T-helper 17 cell (primary cell): ENCODE measurements at places on chromosomes 12 and 14.
A peak's percentile ranks its signal among the peaks of the same experiment; 100 is the strongest.

- no peak for DNase-seq
These were observed 128.4 kb downstream of the METTL25 start for GRCh38 chr12:82486524-82487235.

DNA sequence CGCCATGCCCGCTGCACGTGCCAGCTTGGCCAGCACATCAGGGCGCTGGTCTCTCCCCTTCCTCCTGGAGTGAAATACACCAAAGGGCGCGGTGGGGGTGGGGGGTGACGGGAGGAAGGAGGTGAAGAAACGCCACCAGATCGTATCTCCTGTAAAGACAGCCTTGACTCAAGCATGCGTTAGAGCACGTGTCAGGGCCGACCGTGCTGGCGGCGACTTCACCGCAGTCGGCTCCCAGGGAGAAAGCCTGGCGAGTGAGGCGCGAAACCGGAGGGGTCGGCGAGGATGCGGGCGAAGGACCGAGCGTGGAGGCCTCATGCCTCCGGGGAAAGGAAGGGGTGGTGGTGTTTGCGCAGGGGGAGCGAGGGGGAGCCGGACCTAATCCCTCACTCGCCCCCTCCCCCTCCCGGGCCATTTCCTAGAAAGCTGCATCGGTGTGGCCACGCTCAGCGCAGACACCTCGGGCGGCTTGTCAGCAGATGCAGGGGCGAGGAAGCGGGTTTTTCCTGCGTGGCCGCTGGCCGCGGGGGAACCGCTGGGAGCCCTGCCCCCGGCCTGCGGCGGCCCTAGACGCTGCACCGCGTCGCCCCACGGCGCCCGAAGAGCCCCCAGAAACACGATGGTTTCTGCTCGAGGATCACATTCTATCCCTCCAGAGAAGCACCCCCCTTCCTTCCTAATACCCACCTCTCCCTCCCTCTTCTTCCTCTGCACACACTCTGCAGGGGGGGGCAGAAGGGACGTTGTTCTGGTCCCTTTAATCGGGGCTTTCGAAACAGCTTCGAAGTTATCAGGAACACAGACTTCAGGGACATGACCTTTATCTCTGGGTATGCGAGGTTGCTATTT lies 914 bp upstream of the CCND2 start:
- peak; percentile 57 for DNase-seq

DNA sequence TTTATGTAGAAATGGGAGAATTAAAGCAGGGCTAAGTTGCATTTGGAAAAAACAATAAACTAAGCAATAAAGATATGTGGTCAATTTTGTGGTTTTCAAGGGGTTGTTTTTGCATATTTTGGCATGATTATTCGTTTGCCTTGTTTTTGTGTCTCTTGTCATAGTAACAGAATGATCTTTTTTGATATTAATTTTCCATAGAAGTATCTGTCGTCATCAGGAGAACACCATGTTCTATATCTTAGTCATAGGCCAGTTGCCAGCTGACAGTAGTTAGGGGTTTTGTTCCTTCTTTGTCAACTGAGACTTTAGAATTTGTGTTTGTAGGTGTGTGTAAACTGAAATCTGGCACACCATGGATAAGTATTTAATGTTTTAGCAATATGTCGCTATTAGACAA lies 1354.8 kb downstream of the LRFN5 start:
- no peak for DNase-seq

DNA sequence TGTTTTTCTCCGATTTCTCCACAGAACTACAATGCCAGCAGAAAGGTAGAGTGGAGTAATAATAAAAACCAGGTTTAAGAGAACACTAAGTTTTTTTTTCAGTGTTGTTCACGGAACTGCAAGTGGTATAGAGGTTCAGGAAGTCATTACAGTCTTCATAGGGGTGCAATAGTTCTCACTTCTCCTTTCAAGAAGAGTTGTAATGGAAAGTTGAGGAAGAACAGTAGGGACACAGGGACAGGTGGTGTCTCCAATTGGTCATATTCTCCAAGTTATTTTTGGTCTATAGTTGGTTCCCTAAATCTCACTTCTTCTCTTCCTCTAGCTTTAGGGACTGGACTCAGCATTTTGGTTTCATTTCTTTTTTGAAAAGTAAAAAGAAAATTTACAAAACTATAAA lies 894.0 kb downstream of the NRXN3 start:
- no peak for DNase-seq

GRCh38 chr12:33825986-33826602 lies 196.2 kb upstream of the ALG10 start:
- DNase-seq, result no peak

GRCh38 chr12:51262758-51263177 lies 7.4 kb downstream of the SMAGP start:
- DNase-seq, result peak; percentile 14

DNA sequence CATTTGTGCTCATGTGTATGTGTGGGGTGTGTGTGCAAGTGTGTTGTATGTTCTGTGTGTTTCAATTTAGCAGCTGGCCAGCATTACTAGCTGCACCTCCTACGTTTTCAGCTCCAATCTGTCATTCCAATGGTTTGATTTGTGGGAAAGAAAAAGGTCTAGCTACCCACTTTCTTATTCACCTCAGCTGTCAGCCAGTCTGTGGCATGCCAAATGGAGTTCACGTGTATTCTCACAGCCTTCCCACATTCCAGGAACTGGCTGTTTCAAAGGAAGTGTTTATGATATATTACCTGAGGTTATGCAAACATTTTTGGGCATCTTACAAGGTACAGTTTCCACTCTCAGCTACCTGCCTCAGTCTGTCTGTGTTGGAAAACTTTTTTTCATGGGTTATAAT lies 220.2 kb upstream of the CPNE8 start:
- DNase-seq, result no peak

- no peak for DNase-seq
These were observed 144.7 kb downstream of the SMOC1 start for GRCh38 chr14:70023871-70024270.
